ENCODE measurements at places on chromosomes 11 and 22.

DNA sequence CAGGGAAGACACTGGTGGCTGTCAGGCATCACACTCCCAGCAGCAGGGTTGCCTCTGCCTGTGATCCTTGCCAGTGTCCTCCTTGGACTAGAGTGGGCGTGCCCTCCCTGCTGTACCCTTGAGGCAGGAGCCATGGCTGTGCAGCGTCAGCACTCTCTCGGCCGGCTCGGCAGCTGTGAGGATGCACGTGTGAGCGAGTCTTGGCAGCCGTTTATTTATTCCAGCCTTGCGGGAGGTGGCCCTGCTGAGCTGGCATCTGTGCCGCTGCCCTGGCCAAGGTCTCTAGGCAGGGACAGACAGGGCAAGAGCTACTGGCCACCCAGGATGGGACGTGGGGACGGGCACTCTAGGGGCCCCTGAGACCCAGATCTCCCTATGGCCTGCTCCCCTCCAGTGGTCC is 33.9 kb downstream of the TSPAN4 start:
- DNase-seq, result no peak

DNA sequence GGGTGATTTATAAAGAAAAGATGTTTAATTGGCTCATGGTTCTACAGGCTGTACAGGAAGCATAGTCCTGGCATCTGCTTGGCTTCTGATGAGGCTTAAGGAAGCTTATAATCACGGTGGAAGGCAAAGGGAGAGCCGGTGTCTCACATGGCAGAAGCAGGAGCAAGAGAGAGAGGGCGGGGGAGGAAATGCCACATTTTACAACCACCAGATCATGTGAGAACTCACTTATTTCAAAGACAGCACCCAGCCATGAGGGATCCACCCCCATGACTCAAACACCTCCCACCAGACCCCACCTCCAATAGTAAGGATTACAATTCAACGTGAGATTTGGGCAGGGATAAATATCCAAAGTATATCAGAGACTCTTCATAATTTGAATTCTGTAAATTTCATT is 200.7 kb downstream of the MSANTD4 start:
- peak; percentile 7 for DNase-seq

GRCh38 chr11:28621753-28622152 is 513.6 kb downstream of the METTL15 start:
- peak; percentile 58 for DNase-seq

DNA sequence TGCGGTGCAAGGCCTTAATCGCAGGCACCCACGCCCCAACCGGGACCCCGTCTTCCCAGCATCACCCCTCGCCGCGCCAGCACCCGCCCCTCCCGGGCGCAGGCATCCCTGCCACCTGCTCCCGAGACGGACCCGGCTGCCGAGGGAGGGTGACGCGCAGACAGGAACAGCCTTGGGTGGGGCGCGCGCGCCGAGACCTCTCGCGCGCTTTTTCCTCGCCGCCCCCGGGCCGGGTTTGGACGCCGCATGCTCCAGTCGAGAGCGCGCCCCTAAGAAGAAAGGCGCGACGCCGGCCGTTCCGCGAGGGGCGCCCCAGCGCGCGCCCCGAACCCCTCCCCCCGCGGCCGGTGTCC is 504 bp downstream of the CFL1 start:
- DNase-seq, result no peak

- peak; percentile 53 for DNase-seq
Observed at GRCh38 chr11:64356498-64357411, 2.2 kb upstream of the RPS6KA4 start.

DNA sequence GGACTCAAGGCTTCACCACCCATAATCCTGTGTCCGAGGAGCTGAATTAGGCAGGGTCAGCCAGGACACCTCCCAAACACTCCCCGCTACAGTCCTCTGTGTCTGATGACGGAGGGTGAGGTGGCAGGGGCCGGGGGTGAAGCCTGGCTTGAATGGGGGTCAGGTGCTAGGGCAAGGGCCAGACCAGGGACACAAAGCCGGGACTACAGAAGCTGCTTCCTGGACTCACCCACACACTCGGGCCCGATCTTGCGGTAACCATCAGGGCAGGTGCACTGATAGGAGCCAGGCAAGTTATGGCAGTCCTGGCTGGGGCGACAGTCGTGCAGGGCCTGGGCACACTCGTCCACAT is 2.3 kb downstream of the EFEMP2 start:
- DNase-seq, result no peak

DNA sequence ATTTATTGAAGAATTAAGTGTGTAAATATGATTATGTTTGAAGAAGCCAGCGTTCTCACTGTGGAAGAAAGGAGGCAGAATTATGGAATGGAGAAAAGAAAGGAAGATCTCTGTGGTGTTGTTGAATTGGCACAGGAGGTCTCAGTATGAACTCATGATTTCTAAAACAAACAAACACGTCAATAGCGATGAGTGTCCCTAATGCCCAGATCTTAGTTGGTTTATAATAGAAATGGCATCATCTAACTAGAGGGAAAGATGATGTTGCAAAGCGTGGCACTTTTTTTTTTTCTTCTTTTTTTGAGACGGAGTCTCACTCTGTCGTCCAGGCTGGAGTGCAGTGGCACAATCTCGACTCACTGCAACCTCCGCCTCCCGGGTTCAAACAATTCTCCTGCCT is 39.2 kb upstream of the SLN start:
- no peak for DNase-seq

GRCh38 chr11:79205786-79206185 is 235.0 kb downstream of the TENM4 start:
- no peak for DNase-seq

- no peak for DNase-seq
Observed at GRCh38 chr11:57479021-57479663, 18.8 kb downstream of the RTN4RL2 start.

- no peak for DNase-seq
Observed at GRCh38 chr11:10326012-10326964, 21.4 kb downstream of the ADM start.

GRCh38 chr22:45838305-45838887 is 138.6 kb downstream of the WNT7B start:
- no peak for DNase-seq

- no peak for DNase-seq
Observed at GRCh38 chr11:47950396-47950795, 30.0 kb upstream of the PTPRJ start.

GRCh38 chr11:74611369-74611861 is 19.0 kb downstream of the POLD3 start:
- peak; percentile 79 for DNase-seq

DNA sequence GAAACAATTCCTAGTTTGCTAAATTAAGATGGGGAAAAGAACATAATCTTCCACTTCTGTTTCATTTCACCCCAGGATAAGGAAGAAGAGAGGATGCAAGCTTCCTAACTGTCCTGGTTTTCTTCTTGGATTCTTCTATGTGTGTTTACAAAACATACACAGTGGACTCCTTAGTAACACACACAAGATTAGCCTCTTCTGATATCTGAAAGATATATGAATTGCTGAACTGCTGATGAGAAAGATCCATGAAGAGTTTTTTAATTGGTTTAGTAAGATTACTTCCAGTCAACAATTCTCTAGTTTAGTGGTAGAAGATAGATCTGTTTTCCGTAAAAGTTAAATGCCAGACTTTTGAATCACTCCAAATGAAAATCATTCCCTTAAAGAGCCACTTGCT is 86.8 kb downstream of the WT1 start:
- DNase-seq, result peak; percentile 89

- DNase-seq, result no peak
Observed at GRCh38 chr11:65504674-65505465, 6.0 kb downstream of the MALAT1 start.

GRCh38 chr11:70796648-70797227 is 398.4 kb downstream of the CTTN start:
- DNase-seq, result no peak

- no peak for DNase-seq
Observed at GRCh38 chr11:70265341-70265740, 5.1 kb upstream of the PPFIA1 start.

DNA sequence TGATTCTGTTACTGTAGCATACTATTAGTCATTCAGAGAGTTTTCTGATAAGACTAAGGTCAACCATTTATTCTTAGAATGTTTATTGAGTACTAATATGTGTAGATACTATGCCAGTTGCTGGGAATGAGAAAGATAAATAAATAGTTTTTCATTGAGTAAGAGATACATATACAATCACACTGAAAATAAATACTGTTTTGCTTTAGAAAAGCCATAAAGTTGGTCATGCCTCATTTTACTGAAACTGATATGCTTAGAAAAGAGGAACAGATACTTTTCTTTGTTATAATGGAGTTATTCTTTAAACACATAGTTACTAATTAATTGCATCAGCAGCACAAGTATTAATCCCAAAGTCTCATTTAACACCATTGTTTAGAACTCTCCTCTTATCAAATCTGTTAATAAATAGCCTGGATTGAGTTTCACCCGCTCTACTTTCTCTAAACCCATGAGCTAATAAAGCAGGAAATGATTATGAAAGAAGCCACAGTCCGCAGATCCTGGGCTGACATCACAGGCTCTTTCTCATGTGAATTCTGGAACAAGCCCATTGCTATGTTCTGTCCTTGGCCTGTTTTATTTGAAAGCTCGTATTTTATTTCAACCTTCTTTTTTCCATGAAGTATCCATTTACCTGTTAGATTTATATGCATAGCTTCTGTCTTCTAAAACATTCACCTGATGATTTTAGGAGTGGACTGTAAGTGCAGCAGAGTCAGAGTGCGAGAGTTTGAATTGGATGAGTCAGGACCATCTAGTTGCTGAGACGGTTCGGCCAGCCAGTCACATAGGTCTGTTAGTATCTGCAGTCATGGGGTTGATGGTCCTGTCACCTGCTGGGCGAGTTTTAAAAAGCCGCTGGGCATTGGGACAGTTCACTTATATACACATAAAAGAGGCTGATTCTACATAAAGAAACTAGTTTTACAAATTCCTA is 35.5 kb downstream of the PIWIL4 start:
- peak; percentile 84 for DNase-seq

Data from amniotic epithelial cell (primary cell).